ENCODE measurements at places on chromosomes 16 and 17.

DNA sequence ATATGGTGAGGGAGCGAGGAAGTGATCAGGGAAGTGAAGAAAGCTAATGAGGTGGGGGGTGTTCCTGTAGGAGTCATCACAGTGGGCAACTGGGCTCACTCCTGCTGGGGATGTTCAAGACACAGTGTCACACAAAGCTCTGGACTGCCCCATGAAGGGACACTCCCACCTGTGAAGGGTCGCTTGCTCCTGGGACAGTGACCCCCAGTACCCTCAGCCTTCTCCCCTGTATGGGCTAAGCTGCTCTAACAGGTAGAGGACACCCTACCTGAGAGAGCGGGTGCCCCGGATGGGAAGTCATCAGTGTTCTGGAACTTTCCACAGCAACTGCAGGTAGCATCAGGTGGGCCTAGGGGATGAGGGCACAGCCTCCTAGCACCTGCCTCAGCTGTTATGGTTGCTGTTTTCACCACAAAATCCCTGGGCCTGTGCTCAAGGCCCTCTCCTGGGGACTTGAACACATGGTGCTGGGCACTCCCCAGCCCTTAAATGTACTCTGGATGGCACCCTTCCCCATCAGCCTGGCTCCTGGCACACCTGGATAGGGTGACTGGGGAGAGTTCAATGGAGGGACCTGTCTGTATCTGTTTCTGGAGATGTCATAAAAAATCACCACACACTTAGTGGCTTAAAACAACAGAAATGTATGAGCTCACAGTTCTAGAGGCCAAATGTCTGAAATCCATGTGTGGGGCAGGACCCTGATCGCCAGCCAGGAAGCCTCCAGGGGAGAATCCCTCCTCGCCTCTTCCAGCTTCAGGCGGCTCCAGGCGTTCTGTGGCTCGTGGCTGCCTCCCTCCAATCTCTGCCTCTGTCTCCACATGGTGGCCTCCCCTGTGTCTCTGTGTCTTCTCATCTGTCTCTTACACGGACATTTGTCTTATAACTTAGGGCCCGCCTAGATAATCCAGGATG lies 104.0 kb upstream of the CDH5 start:
- DNase-seq, result no peak

DNA sequence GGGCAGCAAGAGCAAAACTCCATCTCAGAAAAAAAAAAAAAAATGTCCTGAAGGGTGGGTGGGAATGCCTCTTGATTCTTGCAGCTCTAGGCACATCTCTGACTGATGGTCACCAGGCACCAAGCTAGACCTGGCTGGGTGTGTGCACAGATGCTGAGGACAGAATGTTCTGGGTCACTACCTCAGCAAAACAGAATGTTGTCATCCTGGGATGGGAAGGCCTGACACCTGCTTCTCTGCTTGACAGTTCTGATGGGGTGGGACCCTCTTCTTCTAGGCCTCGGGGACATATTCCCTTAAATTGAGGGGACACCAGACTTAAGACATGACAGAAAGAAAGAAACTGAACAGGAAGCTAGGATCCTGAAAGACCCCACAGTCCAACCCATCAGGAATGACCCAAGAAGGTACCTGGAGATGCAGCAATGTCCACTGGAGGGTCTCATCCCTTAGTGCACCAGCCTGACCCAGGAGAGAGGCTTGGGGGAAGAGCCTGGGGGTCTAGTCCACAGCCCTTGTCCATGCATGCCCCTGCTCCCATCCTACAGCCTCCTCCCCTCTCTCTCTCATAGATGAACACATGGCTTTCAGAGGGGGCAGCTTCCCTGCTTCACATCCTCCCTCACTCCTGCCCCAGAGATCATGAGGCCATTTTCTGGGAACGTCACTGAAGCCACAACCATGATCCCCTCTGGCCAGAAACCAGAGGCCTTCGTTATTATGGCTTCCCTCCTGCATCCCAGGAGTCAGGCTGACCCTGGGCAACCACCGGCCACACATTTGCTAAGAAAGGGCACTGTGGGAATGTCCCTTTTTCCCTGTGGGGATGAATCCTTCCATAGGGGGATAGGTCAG lies 3.8 kb upstream of the STAT5B start:
- no peak for DNase-seq

- DNase-seq, result no peak
Observed at GRCh38 chr17:61149862-61150362, 249.7 kb upstream of the TBX2 start.

- no peak for DNase-seq
Observed at GRCh38 chr17:50199211-50199802, 2.1 kb downstream of the COL1A1 start.

GRCh38 chr17:82559566-82560251 lies 40.2 kb downstream of the FOXK2 start:
- no peak for DNase-seq

DNA sequence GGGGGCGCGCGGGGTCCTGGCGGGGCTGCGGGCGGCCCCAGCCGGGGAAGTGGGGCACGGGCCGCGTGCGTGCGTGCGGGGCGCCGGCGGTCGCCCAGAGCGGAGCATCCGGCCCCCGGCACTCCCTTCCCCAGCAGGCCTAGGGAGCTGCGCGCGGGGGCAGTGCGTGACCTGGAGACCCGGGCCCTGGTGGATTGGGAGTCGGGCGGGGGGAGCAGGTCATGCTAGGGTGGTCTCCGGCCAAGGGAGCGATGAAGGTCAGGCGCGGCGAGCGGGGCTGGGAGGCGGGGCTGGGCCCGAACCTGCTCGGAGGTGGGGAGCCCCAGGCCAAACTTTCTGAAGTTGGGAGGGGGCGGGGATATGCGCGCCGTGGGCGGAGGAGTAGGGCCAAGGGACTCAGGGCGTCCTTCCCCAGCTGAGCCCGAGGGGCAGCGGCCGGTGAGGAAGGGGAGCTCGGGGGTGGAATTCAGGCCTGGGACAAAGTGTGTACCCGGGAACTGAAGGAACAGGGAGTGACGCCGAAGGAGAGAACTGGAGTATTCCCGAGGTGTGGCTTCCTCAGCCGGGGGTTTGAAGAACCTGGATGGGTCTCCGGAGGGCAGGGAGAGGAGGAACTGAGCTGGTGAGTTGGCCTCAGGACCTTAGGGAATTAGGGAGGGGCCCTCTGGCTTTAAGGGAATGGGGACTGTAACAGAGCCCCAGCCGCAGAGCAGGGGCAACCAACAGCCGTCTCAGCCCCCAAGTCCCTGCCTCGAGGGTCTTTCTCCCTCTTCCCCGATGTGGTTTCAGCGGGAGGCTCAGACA lies 589 bp downstream of the XYLT2 start:
- DNase-seq, result no peak

- no peak for DNase-seq
Observed at GRCh38 chr17:81994593-81995462, 17.4 kb downstream of the ASPSCR1 start.

DNA sequence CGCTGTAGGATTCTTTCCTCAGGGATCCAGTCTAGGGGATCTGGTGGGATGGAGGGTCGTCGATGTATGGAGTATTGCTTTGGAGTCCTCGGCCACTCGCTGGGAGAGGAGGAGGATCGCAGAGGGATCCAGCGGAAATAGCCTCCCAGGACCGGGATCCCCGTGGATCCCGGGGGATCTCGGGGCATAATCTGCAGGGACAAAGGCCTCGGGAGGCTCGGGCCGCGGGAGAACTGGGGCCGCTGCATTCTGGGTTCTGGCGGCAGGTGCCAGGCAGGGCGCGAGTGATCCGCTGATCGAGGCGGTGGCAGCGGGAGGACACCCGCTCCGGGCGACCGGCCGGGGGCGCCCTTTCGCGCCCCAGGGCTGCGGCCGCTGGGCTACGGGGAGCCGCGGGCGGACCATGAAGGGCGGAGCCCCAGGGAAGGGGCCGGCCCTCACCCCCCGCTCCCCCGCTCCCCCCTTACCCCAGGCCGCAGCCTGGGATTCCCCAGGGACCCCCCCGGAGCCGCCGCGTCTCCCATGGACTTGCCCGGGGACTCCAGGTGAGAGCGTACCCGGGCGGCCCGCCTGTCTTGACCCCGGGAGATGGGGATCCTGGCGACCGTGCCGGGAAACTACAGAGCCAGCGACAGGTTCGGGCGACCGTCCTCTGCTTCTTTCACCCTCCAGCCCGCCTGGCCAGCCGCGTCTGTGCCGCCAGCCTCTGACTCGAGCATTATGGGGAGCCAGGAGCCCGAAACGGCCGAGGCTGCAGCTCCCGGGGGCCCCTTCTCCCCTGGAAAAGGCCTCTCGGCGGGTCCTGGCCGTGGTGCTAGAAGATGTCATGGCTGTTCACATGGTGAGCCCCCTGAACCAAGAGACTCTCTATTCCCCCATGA lies 604 bp downstream of the PRR14 start:
- DNase-seq, result peak; percentile 53

Data from KG1 (cell line).